Left forelimb (tissue), 1 donor: ENCODE measurements at places on chromosomes 3 and 15.

DNA sequence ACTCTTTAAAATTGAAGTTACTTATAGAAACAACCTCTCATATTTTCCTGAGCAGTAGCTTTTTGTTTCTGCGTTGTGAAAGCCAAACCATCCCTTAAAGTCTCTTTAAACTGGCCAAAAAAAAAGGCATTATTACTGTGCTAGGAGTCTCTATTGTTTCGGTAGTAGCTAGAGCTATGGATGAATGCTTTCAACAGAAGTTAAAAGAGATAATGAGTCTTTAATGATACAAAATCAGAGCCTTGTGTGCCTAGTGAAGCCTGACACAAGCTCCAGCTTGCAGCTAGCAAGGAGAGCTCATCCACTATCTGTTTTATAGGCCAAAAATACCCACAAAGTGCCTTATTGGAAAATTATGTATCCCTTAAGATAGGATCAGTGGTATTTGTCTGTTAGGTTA lies 360.4 kb upstream of the CDIN1 start:
- DNase-seq = no peak

DNA sequence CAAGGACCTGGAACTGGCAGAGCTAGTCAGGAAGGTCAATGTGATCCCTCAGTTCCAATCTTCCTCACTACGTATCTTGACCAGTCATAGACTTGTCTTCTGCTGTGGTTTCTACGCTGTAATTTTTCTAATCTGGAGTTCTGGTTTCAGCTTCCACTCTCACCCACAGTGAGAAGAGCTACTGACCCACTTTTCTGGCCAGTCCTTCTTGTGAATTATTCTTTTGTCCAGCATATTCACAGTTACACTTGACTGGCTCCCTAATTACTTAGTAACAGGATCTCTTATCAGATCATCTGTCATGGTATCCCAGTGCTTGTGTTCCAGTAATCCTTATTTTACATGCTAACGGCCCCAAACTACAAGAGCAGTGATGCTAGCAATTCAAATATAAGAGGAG lies 72.4 kb upstream of the MME start:
- DNase-seq = no peak

GRCh38 chr3:118548434-118548833 lies 486.2 kb downstream of the IGSF11 start:
- no peak for DNase-seq

DNA sequence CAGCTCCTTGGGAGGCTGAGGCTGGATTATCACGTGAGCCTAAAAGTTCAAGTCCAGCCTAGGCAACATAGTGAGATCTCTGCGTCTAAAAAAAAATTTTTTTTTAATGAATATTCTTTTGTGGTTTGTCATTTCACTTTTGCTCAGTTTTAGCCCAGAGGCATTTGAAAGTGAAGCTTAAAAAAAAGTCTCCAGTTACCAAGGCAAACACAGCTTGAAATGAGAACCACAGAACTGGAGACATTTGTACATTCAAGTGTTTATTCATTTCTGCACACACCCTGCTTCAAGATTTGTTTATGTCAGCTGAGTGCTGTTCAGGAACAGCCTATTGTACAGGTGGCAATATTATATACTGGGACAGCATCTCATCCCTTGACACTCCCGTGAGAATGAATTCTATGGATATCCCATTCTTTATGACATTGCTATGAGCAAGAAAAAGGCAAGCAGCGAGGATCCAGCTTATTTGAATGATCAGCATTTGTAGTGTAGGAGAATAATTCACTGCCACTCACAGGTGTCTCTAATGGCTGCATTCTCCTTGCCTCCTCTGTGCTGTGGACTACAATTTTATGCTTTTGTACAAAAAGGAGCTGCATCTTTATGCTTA lies 444.8 kb upstream of the GRM7 start:
- DNase-seq = no peak

- DNase-seq = no peak
These were observed 715.6 kb downstream of the ROBO1 start for GRCh38 chr3:79052054-79052681.

DNA sequence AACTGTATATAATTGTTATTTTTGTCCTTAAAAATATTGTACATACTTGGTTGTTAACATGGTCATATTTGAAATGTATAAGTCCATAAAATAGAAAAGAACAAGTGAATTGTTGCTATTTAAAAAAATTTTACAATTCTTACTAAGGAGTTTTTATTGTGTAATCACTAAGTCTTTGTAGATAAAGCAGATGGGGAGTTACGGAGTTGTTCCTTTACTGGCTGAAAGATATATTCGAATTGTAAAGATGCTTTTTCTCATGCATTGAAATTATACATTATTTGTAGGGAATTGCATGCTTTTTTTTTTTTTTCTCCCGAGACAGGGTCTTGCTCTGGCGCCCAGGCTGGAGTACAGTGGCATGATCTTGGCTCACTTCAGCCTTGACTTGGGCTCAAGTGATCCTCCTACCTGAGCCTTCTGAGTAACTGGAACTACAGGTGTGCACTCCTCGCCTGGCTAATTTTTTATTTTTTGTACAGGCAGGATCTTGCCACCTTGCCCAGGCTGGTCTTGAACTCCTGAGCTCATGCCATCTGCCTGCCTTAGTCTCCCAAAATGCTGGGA lies 10.7 kb downstream of the NFKBIZ start:
- no peak for DNase-seq

GRCh38 chr15:62279041-62279440 lies 114.0 kb upstream of the C2CD4B start:
- no peak for DNase-seq

- DNase-seq = no peak
These were observed 85.8 kb upstream of the KBTBD8 start for GRCh38 chr3:66912306-66912705.

GRCh38 chr3:145650170-145650569 lies 510.8 kb downstream of the PLOD2 start:
- no peak for DNase-seq

DNA sequence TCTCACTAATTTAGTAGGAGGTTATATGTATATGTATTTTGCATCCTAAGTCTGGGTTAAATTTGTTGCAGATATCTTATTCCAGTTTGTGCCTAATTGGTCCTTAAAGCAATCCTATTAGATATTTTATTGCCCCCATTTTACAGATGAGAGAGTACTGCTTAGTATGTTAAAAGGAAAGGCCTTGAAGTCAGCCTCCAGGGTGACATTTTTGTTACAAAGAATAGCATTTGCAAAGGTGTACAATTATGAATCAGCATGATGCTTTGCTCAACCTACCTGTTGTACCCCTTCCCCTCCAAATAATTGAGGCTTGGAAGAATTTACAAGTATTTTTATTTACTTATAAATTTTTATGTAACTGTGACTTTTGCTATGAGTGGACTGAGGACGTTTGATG lies 14.0 kb downstream of the STT3B start:
- no peak for DNase-seq

DNA sequence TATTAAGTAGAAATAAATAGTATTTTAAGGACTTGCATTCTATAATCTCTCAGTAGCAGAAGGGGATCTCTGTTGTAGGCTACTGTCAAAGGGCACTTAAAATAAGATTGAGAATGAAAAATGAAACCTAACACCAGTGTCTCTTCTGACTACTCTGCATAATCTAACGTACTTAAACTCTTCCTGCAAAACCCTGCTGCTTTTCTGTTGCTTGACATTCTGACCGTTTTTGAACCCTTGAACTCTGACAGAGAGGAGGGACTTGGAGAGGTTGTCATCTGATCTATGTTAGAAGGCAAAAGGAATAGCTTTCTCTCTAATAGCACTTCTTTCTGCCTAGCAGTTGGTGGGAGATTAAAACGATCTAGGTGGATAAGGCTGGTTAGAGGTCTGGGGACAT lies 204.6 kb downstream of the ZIC1 start:
- no peak for DNase-seq

- no peak for DNase-seq
These were observed 105.6 kb downstream of the ARNT2 start for GRCh38 chr15:80509800-80510199.

DNA sequence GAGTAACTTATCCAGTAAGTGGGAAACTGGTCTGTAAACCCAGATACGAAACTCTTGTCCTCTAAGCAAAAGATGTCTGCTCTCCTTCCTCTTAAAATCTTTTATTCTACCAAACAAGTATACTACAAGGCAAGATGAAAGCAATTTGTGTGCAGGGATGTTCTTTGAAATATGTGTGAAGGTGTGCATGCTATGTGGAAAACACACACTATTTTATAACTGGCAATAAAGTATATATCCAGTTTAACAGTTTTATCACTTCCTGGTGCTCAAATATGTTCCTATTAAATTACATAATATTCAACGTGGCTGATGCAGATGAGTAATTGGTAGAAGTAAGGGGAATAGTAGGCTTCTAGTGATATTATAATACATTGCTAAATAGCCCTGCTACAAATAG lies 566.5 kb downstream of the ROBO2 start:
- DNase-seq = no peak

DNA sequence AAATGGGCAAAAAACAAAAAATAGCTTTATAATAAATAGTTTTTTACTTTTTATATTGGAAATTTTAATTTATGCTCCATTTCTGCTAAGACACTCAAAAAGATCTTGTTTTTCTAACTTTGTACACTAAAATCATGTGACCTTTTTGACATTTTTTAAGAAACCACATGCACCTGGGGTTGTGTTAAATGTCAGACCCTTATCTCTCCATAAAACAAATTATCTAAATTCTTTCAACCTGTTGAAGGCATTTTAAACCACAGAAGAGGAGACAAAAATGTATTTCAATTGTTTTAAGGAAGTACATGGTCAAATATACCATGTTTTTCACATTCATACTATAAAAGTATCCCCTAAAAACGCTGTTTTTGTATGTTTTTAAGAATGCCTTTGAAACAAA lies 29.2 kb downstream of the IFT80 start:
- no peak for DNase-seq

GRCh38 chr3:140651287-140651686 lies 26.6 kb upstream of the TRIM42 start:
- DNase-seq = no peak

DNA sequence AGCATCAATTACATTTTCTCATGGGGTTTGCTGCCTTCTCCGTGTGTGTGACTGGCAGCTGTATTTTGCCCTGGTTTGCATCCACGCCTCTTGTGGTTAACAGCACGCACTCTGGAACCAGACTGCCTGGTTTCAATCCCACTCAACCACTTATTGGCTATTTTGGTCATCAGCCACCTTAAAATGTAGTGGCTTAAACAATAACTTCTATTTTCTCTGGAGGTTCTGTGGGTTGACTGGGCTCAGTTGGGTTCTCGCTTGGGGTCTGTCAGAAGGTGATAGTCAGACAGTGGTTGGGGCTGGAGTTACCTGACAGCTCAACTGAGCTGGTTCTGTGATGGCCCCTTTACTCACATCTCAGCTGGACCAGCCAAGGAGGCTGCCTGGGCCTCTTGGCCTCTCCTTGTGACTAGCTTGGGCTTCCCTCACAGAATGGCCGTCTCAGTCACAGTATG lies 36.8 kb downstream of the EHD4 start:
- DNase-seq = no peak

GRCh38 chr3:195885036-195885891 lies 23.1 kb downstream of the TNK2 start:
- DNase-seq = no peak

DNA sequence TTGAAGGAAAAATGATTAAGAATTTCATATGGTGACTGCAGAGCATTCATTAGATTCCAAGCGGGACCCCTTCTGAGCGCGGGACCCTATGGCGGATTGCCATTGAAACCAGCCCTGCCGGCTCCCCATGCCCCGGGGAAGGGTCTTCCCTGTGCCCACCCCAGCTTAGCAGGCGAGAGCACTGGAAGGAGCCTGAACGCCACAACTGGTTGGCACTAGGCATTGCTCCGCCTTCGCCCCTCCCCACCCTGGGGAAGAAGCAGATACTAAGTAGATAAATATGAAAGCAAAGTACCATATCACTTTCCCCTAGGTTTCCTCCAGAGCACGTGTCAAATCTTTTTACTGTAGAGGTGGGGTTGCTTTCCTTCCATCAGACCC lies 70.7 kb downstream of the CYP19A1 start:
- DNase-seq = no peak

GRCh38 chr15:33700695-33701303 lies 267.5 kb upstream of the CHRM5 start:
- DNase-seq = peak; percentile 72

GRCh38 chr15:62406305-62406891 lies 241.3 kb upstream of the C2CD4B start:
- no peak for DNase-seq
